ENCODE measurements at places on chromosomes 5 and 9. TPM values are rescaled to one million over a fixed set of nuclear protein-coding genes. Genes with fewer than 3 reads are reported as not detected.

The WWC1 gene
- total RNA-seq: 0.85 TPM

- H3K4me3 ChIP-seq: no peak overlapping the region
- no peak for DNase-seq
- no peaks in the 10 kb centered on the region for H3K27me3 ChIP-seq
- no peaks in the 10 kb centered on the region for H3K36me3 ChIP-seq
- H3K4me1 ChIP-seq: peaks cover 17% of the 10 kb centered on the region
- no peak overlapping the region for H3K27ac ChIP-seq
Measured at GRCh38 chr5:115432691-115433090, 111.9 kb downstream of the FEM1C start.

GRCh38 chr9:2066312-2067273 is 51.4 kb downstream of the SMARCA2 start:
- peaks cover 28% of the 10 kb centered on the region for H3K36me3 ChIP-seq
- no peaks in the 10 kb centered on the region for H3K4me1 ChIP-seq
- H3K4me3 ChIP-seq: no peak overlapping the region
- no peaks in the 10 kb centered on the region for H3K27me3 ChIP-seq
- H3K27ac ChIP-seq: no peak overlapping the region
- DNase-seq: no peak

The TSLP gene
- total RNA-seq: 6.7 TPM

The LMAN2 gene
- 46.3 TPM for total RNA-seq

The TAF11L10 gene
- not detected for total RNA-seq

The NUTM2F gene
- total RNA-seq: not detected

All from heart right ventricle (tissue), 16 donors.